ENCODE measurements at places on chromosomes 2 and 18.

DNA sequence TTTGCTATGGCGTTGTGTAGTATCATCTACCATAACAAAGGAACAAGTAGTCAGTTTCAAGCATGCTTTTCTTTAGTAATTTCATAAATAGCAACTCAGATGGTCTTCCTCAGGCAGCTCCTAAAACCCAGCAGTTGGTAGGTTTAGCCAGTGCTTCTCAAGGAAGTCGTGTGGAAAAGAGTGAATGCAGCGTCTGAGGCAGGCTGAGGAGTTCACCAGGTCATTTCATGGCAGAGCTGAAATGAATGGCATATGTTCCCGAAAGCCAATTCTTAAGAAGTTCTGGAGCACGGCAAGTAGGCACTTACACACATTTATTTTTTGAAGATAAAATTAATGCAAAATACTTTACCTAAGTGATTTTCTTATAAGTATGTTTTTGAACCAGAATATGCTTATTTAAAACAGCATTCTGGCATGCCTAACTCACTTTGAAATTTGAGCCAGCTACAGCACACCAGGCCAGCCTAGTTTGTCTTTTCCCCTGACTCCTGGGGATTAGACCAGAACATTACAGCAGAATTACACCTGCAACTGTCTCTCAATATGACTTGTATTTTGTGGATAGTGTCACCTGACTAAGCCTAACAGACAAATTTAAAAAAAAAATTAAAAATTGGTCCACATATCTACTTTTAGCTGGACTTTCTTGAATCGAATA is 62.2 kb downstream of the OSBPL6 start:
- no peak for DNase-seq

GRCh38 chr2:177397481-177398289 is 5.1 kb downstream of the AGPS start:
- peak; percentile 21 for DNase-seq

GRCh38 chr2:212669761-212670160 is 131.2 kb upstream of the ERBB4 start:
- no peak for DNase-seq

- no peak for DNase-seq
Observed at GRCh38 chr2:41598161-41598894, 449.5 kb upstream of the PKDCC start.

DNA sequence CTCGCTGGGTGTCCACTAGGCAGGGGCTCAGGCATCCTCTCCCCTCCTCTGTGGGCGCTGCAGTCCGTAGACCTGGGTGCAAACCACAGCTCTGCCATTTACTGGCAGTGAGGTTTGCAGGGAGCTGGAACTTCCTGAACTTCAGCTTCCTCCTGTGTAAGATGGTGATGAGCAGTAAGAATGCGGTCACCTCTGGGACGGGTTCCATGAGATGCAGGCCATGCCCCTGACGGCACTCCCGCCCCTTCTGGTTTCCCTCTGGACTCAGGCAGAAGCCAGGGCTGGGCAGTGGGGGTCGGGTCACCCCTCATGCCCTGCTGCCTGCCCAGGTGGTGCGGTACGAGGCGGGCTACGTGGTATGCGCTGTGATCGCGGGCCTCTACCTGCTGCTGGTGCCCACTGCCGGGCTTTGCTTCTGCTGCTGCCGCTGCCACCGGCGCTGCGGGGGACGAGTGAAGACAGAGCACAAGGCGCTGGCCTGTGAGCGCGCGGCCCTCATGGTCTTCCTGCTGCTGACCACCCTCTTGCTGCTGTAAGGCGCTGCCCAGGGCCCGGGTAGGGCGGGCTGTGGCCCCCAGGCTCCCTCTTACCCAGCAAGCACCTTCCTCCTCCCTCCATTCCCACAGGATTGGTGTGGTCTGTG is 1.5 kb downstream of the PROM2 start:
- DNase-seq: no peak

DNA sequence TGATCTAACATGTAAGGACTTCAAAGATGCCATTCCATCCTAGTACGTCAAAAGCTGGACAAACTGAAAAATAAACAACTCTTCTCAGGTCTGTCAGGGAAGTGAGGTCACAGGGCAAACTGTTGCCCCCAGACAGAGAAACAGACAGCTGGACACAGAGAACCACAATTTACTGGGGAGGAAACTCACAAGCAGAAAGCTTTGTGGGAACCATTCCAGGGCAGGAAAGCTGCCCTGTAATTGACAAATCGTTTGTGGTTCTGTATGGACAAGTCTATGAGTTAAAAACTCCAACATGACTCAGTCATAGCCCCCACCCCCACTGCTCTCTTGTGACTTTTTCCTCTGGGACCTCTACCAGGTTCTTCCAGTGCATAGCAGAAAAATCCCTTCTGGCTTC is 28.4 kb downstream of the MCEE start:
- DNase-seq: no peak

- no peak for DNase-seq
Observed at GRCh38 chr2:77104554-77104953, 417.6 kb downstream of the LRRTM4 start.

DNA sequence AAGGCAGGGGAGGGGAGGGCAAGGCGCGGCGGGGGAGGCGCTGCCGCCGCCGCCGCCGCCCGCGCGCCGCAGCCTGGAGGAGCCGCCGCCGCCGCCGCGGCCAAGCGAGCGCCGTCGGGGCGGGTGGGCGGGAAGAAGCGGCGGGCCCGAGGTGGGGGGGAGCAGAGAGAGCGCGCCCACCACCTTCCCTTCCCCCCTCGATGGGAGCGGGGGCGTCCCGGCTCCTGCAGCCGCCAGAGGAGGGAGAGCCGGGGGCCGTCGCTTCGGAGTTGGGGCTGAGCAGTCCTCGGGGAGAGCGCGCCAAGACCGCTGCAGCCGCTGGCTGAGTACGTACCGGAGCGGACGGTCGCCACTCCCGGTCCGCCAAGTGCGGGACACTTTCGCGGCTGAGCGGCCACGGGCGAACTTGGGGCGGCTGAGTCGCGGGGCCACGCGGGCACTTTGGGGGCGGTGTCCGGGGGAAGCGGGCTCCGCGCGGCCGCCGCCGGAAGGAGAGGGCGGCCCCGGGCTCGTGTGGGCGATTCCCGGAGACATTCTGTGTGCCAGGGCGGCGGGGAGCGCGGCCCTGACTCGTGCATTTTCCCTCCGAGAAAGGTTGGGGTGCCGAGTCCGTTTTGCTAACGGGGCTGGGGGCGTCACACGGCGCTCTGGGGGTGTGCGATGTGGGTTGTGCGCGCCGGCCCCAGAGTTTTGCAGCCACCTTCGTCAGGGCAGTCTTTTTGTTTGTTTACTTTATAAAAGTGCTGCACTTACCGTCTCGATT is at the start of gene NAB1:
TSS of gene NAB1 (plus strand) at position 49 of the 763 bp plus-strand sequence. CDS start 10,094 bp downstream, outside the sequence.
- no peak for DNase-seq

DNA sequence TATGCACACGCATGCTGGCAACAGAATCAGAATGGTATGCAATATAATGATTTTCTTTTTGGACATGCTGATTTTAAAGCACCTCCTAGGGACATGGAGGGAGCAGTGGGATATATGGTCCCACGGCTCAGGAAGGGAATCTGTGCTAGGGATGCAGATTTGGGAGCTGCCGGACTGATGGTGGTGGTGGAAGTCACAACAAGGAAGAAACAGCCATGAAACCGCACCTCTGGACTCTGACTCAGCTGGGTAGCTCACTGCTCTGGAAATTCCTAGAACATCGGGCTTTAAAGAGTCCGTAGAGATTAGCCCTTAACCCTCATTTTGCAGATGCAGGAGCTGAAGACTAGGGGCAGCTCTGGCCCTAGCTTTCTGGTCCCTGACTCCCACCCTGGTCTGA is 364.3 kb upstream of the KLHL29 start:
- DNase-seq: no peak

- DNase-seq: no peak
Observed at GRCh38 chr2:74036450-74037195, 51.9 kb downstream of the TET3 start.

DNA sequence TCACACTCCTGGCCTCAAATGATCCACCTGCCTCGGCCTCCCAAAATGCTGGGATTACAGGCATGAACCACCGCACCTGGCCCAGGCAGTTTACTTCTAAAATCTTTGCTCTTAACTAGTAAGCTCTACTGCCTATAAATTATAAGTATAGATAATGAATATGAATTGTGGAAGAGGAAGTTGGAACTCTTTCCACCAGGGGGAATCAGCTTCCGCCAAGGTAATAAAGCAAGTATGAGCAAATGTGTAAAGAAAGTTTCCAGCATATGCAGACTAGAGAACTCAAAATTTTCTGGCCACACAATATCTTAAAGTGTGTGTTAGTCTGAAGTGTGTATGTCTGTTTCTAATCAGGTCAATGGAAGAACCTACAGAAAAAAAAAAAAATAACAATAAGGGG is 68.1 kb downstream of the RMDN2 start:
- DNase-seq: no peak
